Hindlimb muscle (tissue), 1 donor: ENCODE measurements at places on chromosomes 12 and 14.

GRCh38 chr14:30443368-30444007 lies 115.5 kb upstream of the G2E3 start:
- DNase-seq: peak; percentile 67

DNA sequence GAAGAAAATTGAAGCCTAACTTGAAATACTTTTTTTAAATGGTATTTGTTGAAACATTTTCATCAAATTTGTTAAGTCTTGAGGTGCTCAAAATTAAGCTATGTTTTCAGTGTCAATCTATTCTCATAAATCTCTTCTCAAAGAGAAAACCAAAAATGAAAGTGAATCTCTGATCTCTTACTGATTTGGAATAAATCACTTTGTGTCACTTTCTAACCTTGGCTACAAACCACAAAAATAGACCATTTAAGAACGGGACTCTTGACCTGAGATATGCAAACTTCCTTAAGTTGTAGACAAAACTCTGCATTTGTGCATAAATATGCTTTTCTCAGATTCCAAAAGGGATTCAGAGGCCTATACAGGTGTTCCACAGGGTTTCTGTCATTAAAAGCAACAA lies 192.9 kb downstream of the SEC23A start:
- no peak for DNase-seq

GRCh38 chr14:93987376-93987775 lies 9.7 kb upstream of the CCDC197 start:
- no peak for DNase-seq

DNA sequence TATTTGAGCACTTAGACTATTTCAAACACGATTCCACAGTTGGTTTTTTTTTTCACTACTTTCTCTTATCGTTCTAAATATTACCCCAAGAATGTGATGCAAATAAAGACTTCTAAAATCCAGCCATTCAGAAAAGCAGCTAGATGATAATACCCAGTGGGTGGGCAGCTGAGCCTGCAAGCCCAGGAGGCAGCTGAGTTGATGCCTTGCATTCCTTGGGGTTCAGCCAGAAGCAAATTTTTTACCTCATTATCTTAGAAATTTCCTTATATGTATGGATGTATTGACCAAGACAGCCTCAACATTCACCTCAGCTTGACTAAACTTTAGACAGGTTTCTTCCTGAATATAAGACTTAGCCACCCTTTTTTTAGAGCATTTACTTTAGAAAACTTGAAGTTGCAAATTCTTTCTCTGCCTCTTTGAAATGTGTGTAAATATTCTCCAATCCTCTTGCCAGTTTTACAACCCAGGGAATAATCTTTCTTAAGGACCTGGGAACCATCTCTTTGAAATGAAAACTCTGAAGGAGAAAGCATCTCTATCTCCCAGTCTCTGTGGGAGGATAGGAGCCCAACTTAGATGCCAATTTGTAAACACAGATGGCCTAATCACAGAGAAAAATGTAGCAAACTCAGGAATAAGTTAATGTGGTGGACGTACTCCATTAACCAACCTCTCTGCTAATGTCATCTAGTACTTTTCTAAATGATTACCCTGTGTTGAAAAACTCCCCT lies 52.2 kb upstream of the ANP32D start:
- no peak for DNase-seq

DNA sequence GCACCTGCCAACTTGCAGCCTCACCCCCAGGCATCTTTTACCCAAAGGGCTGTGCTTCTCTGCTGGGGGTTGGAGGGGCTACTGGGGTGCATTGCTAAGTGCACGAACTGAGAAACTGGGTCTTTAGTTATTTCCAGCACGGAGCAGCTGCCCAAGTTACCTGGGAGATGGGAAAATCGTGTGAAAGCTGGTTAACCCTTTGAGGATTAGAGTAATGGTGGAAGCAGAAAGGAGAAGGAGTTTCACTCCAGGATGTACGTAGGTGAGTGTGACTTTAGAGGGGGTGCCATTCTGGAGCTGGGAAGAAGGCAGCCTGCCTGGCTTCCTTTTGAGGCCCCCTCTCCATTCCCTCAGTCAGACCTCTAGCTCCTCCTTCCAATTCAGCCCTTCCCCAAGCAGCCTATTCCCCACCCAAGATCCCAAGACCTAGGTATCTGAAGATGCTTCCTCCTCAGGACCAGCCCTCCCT lies 1.0 kb upstream of the ADCY6 start:
- DNase-seq: no peak

DNA sequence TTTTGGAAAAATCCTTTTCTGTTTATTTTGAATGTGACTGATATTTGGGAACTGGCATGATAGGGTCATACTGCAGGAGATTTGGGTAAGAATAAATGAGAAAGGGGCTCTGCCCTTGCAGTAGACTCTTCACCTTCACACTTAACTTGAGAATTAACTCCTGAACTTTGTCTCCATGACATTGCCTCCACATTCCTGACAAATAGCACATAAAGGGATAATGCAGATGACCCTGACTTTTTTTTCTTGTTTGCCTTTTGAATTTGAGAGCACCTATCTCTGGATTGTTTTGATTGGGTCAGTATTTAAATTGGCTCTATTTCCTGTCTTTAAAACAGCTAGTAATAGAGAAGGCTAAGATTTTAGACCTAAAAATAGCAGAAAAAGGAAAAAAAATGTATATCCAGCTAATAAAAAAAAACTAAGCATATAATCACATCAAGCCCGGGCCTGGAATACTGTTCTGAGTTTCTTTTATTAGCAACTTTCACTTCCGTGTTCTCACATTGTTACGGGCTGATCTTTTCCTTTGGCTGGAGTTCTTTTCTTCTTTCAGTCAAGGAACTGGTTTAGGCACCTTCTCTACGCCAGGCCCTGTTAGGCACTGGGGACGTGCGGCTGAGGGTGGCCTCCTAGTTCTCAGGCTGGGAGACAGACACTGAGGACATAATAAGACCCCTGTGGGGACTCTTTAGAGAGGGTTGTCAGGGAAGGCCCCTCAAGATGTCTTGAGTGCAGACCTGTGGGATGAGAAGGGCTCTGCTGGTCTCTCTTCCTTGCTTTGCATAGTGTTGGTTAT lies 53.1 kb upstream of the GNPNAT1 start:
- DNase-seq: peak; percentile 42

GRCh38 chr14:102403028-102403427 lies 40.3 kb downstream of the TECPR2 start:
- no peak for DNase-seq

DNA sequence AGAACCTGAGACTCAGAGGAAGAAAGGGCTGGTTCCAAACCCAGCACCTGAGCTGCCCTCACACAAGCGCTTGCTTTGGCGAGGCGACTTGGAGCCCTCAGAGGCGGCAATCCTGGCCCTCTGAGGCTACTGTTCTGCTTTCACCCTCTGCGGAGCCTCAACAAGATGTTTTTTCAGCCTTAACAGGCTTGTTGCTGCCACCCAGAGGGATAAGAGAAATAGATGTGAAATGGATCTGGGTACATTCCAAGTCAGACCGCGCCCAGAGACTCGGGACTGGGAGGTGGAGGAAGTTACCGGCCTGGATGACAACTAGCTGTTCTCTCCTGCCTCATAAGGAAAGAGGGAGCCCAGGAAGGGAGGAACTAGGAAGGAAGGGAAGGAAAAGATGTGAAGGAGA lies 89.6 kb downstream of the TTC7B start:
- peak; percentile 38 for DNase-seq

DNA sequence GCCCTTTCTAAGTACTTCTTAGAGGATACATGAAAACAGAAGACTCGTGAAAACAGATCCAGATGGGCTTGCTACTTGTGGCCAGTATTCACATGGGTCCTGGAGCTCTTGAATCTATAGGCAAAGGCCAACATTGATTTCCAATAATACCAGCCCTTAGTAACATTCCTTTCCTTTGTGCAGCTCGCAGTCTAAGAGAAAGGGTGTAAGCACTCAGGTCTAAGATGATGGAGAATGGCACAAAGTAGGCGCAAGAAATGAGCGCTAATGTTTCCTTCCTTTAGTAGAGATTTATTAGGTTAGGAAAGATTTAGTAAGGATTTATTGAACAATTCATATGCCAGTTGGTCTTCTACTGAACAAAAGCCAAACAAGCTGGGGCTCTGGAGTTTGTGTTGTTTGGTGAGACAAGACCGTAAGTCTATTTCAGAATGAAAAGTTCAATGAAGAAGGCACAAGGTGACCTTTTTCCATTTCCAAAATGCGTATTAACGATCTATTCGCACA lies 525 bp downstream of the RNU6-8 start:
- peak; percentile 18 for DNase-seq

DNA sequence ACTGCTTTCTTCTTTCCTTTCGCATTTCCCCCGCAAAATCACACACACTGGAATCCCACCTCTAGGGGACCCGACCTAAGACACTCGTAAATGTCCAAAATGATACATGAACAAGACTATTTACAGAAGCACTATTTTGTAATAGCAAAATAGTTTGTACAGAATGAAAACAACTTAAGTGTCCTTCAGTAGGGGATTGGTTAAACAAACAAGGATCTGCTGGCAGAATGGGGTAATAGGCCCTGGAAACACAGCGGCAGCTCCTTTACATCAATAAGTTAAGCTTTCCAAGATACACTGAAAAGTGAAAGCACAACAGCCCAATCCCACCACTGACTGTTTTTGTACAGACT lies 48.8 kb downstream of the LTBP2 start:
- no peak for DNase-seq

GRCh38 chr12:131458931-131459772 lies 251.7 kb upstream of the SFSWAP start:
- no peak for DNase-seq

- DNase-seq: no peak
Observed at GRCh38 chr12:123748661-123749060, 13.4 kb upstream of the DNAH10 start.

DNA sequence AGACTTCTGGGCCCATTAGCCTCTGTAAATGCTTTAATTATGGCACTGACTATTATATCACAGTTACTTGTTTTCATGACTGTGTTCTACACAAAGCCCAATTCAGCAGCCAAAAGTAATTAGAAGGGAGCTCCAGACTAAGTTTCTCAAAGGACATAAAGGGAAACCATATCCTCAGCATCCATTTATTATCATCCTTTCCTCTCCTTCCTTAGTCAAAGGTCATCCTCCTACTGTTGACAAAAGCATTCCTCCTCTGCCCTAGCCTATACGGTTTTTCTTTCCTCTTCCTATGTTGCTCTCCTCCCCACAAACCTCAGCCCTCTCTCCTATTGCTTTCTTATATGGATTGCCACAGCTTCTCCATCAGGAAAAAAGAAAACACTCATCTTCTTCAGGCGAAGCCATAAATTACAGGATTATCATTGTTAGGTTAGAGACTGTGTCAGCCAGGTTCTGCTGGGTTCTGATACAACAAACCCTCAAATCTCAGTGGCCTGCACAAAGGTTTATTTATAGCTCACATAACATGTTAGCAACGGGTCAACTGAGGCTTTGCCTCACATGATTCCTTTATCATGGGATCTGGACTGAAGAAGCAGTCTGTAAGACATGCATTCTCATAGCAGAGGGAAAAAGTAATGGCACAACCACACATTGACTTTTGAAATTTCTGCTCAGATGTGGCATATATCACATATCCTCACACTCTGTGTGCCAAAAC lies 207.2 kb downstream of the SLC5A8 start:
- no peak for DNase-seq

DNA sequence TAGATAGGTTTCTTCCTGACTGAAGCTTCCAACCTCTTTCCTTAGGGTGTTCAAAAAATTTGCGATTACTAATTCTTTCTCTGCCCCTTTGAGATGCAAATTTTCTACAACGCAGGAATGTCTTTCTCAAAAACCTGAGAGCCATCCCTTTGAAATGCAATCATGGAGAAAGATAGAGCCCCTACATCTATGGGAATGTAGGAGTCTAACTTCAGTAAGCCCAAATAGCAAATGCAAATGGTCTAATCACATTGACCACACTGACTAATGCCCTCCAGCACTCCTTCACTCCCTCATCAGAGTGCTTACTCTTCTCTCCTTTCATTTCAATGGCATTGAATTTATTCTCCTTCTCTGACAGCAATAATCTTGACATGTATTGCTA lies 107.1 kb downstream of the SLC6A15 start:
- DNase-seq: no peak

DNA sequence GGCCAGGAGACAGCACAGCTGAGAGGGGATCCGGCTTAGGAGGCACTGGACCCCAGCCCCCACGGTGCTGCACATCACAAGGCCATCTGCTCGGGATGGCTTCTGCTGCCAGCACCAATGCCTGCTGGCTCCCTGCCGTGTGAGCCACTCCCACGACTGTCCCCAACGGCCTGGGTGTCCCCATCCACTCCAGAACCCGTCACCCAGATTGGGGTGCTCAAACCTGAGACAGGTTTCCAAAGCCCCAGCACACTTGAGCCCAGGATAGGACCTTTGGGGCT lies 102.4 kb downstream of the RFLNA start:
- DNase-seq: no peak

- no peak for DNase-seq
Observed at GRCh38 chr14:30864934-30865333, 9.4 kb upstream of the COCH start.

- DNase-seq: no peak
Observed at GRCh38 chr14:45145214-45145613, 9.5 kb downstream of the FANCM start.
